ENCODE measurements at places on chromosomes 13 and 19. TPM values are rescaled to one million over a fixed set of nuclear protein-coding genes. Genes with fewer than 3 reads are reported as not detected.
A peak's percentile ranks its signal among the peaks of the same experiment; 100 is the strongest.

S1PR5 gene
- 1.2 TPM for polyA plus RNA-seq

ZNF253 gene
- 5.9 TPM for polyA plus RNA-seq

DNA sequence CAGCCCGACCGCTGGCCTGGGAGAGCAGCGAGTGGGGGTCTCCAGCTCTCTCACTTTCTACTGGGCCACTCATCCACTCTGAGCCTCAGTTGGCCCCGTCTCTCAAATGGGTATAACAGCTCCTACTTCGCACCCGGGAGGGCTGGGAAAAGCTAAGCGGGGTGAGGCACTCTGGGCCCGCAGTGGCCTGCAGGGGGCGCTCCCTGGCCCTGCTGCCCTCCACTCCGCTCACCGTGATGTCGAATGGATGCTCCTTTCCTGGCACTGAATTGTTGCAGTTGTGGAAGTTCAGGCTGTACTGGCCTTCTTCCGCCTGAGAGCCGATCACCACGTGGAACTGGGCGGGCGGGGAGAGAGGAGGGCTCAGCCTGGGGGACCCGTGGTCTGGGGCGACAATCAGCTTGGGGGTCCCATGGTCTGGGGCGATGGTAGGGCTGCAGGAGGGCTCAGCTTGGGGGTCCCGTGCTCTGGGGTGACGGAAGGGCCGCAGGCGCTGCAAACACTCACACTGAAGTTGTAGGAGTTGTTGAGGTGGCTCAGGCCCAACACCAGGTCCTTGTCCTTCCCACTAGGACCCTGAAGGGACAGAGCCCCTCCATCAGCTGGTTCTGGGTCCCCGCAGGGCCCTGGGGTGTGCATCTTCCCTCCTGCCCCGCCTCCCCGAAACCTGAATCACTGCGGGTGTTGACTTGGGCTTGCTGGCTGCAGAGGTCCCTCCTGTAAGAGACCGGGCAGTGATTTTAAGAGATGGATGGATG, 3.9 kb downstream of the GPR108 start:
- no peaks in the 10 kb centered on the region for H3K27me3 ChIP-seq
- peaks cover 26% of the 10 kb centered on the region for H3K36me3 ChIP-seq

DNA sequence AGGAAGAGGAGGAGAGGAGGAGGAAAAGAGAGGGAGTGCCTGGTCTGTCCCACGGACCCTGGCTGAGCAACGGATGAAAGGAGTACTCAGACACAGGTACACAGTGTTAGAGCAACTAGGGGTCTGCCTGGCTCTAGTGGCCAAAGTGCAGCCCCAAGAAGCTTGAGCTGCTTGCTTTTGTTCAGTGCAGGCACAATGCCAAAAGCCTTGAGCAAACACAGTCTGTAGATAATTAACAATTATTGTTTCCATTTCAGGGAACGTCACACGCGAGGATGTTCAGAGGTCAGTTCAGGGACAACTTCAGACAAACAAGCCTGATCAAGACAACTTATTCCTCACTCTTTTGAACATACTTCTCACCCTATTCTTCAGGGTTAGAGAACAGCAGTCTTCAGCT, 32.2 kb upstream of the ZNF726 start:
- DNase-seq, result no peak
- no peaks in the 10 kb centered on the region for H3K4me1 ChIP-seq
- H3K27ac ChIP-seq, result no peak overlapping the region
- H3K36me3 ChIP-seq, result no peaks in the 10 kb centered on the region

GRCh38 chr19:30085394-30085793, 143.4 kb downstream of the URI1 start:
- DNase-seq, result peak; percentile 46
- no peaks in the 10 kb centered on the region for H3K4me1 ChIP-seq
- H3K36me3 ChIP-seq, result no peaks in the 10 kb centered on the region

Measured in spleen (tissue), 13 donors.